ENCODE measurements at places on chromosomes 2 and 18.
A peak's percentile ranks its signal among the peaks of the same experiment; 100 is the strongest.

DNA sequence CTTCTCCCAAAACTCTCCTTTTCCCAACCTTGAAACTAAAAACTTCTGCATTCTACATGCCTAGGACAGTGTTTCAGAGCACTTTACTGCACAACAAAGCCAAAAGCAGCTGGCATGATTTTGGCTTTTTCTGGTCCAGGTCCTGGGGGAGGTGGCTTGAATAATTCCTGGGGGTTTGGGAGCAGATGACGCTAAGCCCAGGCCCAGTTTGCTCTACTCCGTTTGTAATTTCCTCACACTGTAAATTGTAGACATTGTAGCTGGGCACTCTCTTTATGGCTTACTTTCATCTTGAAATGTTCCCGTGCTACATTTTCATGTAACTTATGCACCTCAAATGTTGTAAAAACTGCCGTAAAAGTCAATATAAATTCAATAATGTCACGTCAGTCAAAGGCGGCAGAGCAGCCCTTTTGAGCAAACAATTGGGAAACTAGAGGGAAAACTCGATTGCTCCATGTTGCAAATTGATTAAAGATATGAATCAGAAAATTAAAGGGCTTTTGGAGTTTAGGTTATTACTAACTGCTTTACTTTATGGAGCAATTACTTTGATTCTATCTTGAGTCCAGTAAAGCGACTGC lies 373.2 kb upstream of the SLC14A2 start:
- no peak overlapping the region for H3K4me3 ChIP-seq
- H3K4me1 ChIP-seq, result peaks cover 3% of the 10 kb centered on the region
- H3K27ac ChIP-seq, result no peak overlapping the region
- DNase-seq, result no peak

DNA sequence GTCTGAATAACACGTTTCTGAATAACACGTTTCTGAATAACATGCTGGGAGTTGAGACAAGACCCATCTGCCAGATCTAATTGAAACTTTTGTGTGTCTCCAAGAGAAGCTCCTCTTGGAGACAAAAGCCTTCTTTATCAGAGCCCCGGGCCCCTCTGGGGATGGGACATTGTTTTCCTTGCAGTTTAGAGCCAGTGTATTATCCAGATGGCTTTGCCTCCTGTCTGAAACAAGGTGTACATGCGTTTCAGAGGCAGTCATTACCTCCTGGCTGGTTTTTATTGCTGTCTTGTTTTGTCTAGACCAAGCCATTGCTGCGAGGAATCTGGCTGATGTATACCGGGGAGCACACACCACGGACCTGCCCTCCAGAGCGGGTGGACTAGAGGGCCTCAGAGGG lies 7.8 kb downstream of the FOSL2 start:
- H3K36me3 ChIP-seq, result no peaks in the 10 kb centered on the region
- peaks cover 3% of the 10 kb centered on the region for H3K27me3 ChIP-seq
- no peak overlapping the region for H3K27ac ChIP-seq
- no peak for DNase-seq

DNA sequence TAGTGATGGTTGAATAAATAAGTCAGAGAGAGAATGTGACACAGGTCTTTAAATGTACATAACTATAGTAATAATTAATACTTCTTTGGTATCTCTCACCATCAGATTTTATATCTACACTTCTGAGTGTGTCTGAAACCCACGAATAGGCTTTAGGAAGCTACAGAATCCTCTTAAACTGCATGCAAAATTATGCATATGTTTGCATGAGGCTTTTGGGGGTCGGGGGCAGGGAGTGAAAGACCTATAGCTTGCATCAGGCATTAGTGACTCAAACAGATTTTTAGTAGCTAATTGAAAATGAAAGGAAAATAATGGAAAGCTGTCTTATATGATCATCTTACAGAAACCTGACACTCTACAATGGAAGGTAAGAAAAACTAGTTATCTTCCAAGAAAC lies 14.9 kb downstream of the LRPPRC start:
- H3K27ac ChIP-seq, result no peak overlapping the region
- no peak overlapping the region for H3K4me3 ChIP-seq
- DNase-seq, result no peak
- no peaks in the 10 kb centered on the region for H3K27me3 ChIP-seq

DNA sequence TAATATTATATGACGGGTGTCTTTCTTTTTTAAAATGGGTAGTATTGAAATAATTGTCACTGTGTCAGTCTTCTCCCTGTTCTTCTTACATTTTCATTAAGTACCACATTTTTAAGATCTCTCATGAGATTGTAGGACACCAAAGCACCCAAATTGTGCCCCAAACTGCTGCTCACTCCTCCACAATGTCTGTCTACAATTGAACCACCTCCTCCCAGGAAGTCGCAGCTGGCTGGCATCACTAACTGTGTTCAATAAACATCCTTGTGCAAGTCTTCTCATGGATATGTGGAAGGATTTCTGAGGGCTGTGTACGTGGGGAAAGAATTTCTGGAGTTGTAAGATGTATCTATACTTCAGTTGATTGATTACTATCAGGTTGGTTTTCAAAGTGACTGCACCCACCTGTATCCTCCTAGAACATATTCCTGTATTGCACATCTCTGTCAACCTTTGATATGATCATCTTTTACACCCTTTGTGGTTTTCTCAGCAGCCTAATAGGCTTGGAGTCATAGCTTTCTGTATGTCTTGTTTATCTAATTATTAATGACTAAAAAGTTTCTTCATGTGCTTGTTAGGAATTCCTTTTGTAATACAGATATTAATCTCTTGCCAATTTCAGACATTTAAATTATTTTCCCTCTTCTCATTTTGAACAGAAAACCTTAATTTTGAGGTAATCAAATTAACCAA lies 774.9 kb downstream of the RNF144A start:
- no peak overlapping the region for H3K4me3 ChIP-seq
- no peaks in the 10 kb centered on the region for H3K4me1 ChIP-seq
- H3K27ac ChIP-seq, result no peak overlapping the region
- no peak for DNase-seq
- H3K27me3 ChIP-seq, result no peaks in the 10 kb centered on the region
- peaks cover 2% of the 10 kb centered on the region for H3K36me3 ChIP-seq

- H3K27ac ChIP-seq, result no peak overlapping the region
- H3K36me3 ChIP-seq, result peaks cover 37% of the 10 kb centered on the region
- DNase-seq, result no peak
- no peaks in the 10 kb centered on the region for H3K4me1 ChIP-seq
- no peak overlapping the region for H3K4me3 ChIP-seq
Observed at GRCh38 chr18:9568186-9568585, 46.2 kb downstream of the PPP4R1 start.

GRCh38 chr18:32048507-32049091 lies 30.0 kb downstream of the RNF125 start:
- H3K36me3 ChIP-seq, result peaks cover 11% of the 10 kb centered on the region
- no peak for DNase-seq
- no peaks in the 10 kb centered on the region for H3K27me3 ChIP-seq
- H3K27ac ChIP-seq, result no peak overlapping the region

GRCh38 chr2:226578879-226579278 lies 220.7 kb downstream of the IRS1 start:
- H3K4me3 ChIP-seq, result no peak overlapping the region
- no peak for DNase-seq
- H3K36me3 ChIP-seq, result no peaks in the 10 kb centered on the region
- no peak overlapping the region for H3K27ac ChIP-seq
- no peaks in the 10 kb centered on the region for H3K27me3 ChIP-seq

GRCh38 chr2:15830937-15831549 lies 109.3 kb upstream of the MYCN start:
- H3K4me1 ChIP-seq, result no peaks in the 10 kb centered on the region
- H3K27ac ChIP-seq, result no peak overlapping the region
- H3K27me3 ChIP-seq, result no peaks in the 10 kb centered on the region
- H3K4me3 ChIP-seq, result no peak overlapping the region

- H3K36me3 ChIP-seq, result no peaks in the 10 kb centered on the region
- H3K4me3 ChIP-seq, result no peak overlapping the region
- H3K27me3 ChIP-seq, result no peaks in the 10 kb centered on the region
- H3K4me1 ChIP-seq, result peaks cover 16% of the 10 kb centered on the region
- no peak overlapping the region for H3K27ac ChIP-seq
- no peak for DNase-seq
Observed at GRCh38 chr2:168180483-168180882, 66.9 kb downstream of the STK39 start.

DNA sequence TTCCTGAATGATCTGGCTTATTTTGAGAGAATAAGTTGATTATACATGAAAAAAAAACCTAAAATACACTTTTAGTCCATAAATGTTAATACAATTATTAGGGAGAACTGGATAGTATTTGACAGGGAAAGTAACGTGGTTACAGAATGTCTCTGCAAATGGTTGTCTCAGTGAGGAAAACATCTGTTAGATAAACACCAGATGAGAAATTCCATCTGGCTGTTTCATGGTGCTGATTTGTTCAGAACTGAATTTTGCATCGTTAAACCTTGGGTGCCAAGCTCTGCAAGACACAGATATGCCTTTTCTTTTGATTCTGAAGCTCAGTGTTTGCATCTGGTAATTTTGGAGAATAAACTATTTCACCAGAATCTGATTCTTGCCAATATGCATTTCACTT lies 90.4 kb downstream of the SCN3A start:
- no peaks in the 10 kb centered on the region for H3K27me3 ChIP-seq
- no peaks in the 10 kb centered on the region for H3K36me3 ChIP-seq
- no peak overlapping the region for H3K27ac ChIP-seq
- DNase-seq, result no peak
- H3K4me1 ChIP-seq, result no peaks in the 10 kb centered on the region
- H3K4me3 ChIP-seq, result no peak overlapping the region

DNA sequence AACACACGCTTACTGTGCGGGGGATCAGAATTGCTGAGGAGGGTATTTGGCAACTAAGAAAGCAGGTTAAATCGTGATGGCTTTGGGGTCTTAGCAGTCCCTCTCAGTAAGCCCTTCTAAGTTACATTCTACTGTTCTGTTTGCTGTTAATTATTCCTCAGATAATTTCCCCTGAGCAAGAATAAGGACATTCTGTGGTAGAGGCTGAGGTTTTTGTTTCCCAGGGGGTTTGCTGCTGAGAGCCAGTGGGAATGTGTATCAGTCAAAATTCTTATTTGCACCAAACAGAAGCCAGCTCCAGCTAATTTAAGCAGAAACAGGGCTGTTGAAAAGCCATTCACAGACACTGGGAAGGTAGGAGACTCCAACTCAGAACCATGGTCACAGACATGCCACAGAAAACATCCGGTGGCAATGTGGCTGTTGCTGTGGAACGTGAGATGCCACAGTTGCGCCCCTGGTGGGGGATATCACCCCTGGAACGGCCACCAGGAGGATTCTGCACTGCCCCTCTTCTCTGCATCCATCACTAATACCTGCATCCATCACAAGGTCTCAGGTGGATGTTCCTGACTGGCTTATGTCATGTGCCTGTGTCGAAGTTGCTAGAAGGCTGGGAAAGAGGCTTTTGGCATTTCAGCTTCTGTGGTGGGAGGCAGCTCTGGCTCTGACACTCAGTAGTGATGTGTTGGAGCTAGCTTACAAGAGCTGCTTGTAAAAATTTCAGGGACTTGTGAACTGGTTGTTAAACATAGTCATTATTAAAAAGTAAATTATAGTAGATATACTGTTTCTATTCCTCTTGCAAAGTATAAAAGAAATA lies 23.2 kb downstream of the SLC4A3 start:
- H3K27me3 ChIP-seq, result no peaks in the 10 kb centered on the region
- no peak overlapping the region for H3K4me3 ChIP-seq
- H3K4me1 ChIP-seq, result no peaks in the 10 kb centered on the region
- peak; percentile 20 for DNase-seq

DNA sequence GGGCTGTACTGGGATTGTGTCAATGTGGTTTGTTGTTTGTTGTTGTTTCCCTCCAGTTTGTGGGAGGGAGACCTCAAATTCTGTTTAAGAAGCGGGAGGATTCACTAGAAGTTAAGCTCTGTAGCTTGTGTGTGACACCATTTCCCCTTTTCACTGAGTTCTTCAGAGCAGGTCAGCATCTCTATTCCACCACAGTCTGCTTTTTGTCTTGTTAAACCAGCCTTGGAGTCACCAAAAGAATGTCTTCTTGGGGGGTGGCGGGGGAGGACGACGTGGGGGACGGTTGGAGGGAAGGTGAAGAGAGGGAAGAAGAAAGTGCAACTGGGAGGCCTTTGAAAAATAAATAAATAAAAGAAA lies 2.3 kb upstream of the BCL11A start:
- peaks cover 8% of the 10 kb centered on the region for H3K36me3 ChIP-seq
- peak overlapping the region; percentile 53 for H3K27ac ChIP-seq
- peak; percentile 77 for DNase-seq
- H3K27me3 ChIP-seq, result no peaks in the 10 kb centered on the region
- peak overlapping the region; percentile 95 for H3K4me3 ChIP-seq

DNA sequence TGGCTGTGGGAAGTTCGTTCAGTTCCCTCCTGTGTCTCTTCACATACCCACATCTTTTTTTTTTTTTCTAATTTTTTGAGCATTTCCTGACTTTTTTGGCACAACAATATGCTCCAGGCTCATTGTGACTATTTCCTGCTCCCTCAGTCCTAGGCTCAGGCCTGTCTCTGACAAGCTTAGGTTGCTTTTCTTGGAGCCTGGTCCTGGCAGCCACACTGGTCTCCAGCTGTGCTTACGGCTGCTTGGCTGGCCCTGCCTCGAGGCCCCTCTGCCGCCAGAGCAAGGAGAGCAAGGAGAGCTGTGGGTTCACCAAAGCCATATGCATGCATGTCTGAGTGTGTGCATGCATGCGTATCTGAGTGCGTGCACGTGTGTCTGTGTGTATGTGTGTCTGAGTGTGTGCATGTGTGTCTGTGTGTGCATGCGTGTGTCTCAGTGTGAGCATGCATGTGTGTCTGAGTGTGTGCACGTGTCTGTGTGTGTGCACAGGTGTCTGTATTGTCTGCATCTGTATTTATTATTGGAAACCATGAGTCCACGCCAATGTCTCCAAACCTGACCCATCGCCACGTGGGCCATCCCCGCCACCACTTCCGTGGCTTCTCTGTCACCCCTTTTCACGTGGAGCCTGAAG lies 766.1 kb upstream of the SALL3 start:
- no peak overlapping the region for H3K4me3 ChIP-seq
- H3K27me3 ChIP-seq, result no peaks in the 10 kb centered on the region
- no peak for DNase-seq
- H3K27ac ChIP-seq, result no peak overlapping the region
- no peaks in the 10 kb centered on the region for H3K4me1 ChIP-seq

- no peaks in the 10 kb centered on the region for H3K27me3 ChIP-seq
- no peak for DNase-seq
- no peaks in the 10 kb centered on the region for H3K4me1 ChIP-seq
Observed at GRCh38 chr2:16452123-16452522, 213.5 kb downstream of the CYRIA start.

DNA sequence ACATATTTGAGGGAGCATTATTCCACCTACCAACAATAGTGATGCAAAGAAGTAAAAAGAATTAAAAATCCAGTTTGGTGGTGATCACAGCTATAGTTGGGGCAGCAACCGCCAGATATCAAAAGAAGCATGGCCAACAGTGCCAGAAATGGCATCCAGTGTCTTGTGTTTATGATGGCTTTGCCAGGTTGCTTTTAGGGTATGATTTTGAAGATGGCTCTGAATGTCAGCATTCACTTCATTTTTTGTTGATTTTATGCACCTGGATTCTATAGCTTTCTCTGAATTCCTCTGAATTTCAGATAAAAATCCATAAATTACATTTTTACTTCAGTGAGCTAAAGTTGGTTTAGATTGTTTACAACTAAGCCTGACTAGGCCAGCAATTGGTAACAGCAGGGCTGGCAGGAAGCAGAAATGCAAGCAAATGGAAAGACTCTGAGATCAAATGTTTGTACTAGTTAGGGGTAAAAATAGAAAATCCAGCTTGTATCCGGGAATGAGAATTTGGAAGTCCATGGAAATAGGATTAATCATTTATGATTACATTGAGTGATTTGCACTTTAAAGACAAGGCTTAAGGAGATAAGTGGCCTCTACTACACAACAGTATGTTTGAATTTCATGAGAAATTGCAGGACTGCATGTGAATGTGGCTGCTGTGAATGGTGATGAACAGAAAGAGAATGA lies 40.4 kb downstream of the COL3A1 start:
- no peak overlapping the region for H3K4me3 ChIP-seq
- no peaks in the 10 kb centered on the region for H3K4me1 ChIP-seq
- no peak for DNase-seq
- H3K36me3 ChIP-seq, result no peaks in the 10 kb centered on the region
- H3K27ac ChIP-seq, result no peak overlapping the region
- H3K27me3 ChIP-seq, result no peaks in the 10 kb centered on the region

Data from H9 (cell line).